ENCODE measurements at places on chromosomes 5 and 9. TPM values are rescaled to one million over a fixed set of nuclear protein-coding genes. Genes with fewer than 3 reads are reported as not detected.

PRSS3 gene
- total RNA-seq = 64.0 TPM

DNA sequence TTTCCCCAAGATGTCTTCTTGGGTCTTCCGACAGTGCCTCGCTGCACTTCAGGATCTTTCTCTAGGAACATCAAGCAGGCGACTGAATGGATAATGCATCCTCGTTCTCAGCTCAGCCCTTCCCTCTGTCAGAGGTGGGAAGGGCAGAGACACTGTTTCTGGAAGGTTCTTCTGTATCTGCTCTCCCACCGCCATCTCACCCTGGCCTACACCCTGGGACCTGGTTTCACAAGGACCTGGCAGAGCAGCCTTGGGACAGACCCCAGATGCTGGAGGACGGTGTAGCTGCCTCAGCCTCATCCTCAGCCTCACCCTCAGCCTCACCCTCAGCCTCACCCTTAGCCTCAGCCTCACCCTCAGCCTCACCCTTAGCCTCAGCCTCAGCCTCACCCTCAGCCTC lies 18.5 kb downstream of the MRPL36 start:
- no peak overlapping the region for H3K27ac ChIP-seq
- H3K4me1 ChIP-seq = no peaks in the 10 kb centered on the region
- H3K27me3 ChIP-seq = no peaks in the 10 kb centered on the region
- no peaks in the 10 kb centered on the region for H3K36me3 ChIP-seq
- no peak overlapping the region for H3K4me3 ChIP-seq

DNA sequence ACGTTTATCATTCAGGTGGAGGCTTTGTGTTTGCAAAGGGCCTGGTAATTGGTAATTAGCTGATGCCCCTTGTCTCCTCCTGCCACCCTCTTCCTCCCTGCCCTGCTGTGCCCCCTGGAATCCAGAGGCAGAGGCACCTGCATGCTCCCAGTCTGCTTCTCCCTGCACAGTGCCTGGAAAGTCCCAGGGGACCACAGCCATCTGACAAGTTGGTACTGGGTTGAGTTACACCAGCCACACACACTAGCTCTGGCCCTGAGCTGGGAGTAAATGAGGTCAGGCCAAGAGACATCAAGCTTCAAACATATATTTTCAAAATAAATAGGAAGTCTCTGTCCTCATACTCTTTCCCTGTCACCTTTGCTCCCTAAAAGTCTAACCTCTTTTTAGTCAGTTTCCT lies 56.3 kb downstream of the INSYN2B start:
- no peak for DNase-seq
- no peaks in the 10 kb centered on the region for H3K4me1 ChIP-seq
- H3K4me3 ChIP-seq = no peak overlapping the region

GRCh38 chr5:112921026-112921832 lies 798 bp downstream of the REEP5 start:
- DNase-seq = no peak
- H3K4me1 ChIP-seq = peaks cover 31% of the 10 kb centered on the region

GRCh38 chr9:117734523-117735314 lies 30.5 kb downstream of the TLR4 start:
- no peak overlapping the region for H3K4me3 ChIP-seq
- no peaks in the 10 kb centered on the region for H3K4me1 ChIP-seq
- no peak overlapping the region for H3K27ac ChIP-seq
- no peaks in the 10 kb centered on the region for H3K36me3 ChIP-seq
- no peaks in the 10 kb centered on the region for H3K27me3 ChIP-seq

- H3K27ac ChIP-seq = peak overlapping the region; percentile 40
- no peaks in the 10 kb centered on the region for H3K36me3 ChIP-seq
- no peak for DNase-seq
- peaks cover 86% of the 10 kb centered on the region for H3K4me1 ChIP-seq
Measured at GRCh38 chr5:141841378-141842180, 36.6 kb downstream of the PCDH1 start.

DNA sequence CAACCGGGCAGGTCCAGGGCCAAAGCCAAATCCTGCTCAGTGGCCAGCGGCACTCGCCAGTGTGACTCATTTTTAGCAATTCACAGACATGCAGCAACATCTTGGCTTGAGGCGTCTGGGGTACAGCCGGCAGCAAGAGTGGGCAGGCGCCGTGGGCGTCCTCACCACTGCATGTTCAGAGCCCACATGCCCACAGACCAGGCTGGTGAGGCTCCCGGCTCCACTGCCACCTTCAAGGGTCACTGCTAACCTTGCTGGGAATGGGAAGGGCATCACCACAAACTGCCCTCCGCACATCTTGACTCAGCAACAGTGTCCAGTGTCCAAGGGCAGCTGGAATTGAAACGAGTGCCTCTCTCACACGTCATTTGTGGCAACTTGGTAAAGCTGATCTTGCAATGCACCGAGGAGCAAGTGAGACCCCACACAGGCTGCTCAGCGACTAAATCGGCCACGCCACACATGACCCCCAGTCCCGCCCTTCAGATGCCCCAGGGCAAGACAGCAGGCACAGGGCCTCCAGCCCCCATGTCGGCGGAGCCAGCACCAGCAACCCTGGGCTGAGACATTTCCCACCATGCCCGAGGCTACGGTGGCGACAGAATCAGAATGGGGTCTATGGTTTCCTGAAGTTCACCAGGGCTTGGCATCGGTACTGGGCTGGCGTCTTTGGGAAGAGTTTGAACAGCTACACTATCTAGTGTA lies 140.3 kb downstream of the ROR2 start:
- no peak overlapping the region for H3K4me3 ChIP-seq
- DNase-seq = no peak
- no peak overlapping the region for H3K27ac ChIP-seq
- H3K36me3 ChIP-seq = no peaks in the 10 kb centered on the region

GRCh38 chr5:6029811-6030271 lies 348.5 kb downstream of the MED10 start:
- no peak overlapping the region for H3K4me3 ChIP-seq
- no peak overlapping the region for H3K27ac ChIP-seq
- H3K27me3 ChIP-seq = no peaks in the 10 kb centered on the region
- no peaks in the 10 kb centered on the region for H3K36me3 ChIP-seq
- DNase-seq = no peak
